Ammon's horn (tissue), 1 donor: ENCODE measurements at places on chromosomes 1 and 21.
A peak's percentile ranks its signal among the peaks of the same experiment; 100 is the strongest.

DNA sequence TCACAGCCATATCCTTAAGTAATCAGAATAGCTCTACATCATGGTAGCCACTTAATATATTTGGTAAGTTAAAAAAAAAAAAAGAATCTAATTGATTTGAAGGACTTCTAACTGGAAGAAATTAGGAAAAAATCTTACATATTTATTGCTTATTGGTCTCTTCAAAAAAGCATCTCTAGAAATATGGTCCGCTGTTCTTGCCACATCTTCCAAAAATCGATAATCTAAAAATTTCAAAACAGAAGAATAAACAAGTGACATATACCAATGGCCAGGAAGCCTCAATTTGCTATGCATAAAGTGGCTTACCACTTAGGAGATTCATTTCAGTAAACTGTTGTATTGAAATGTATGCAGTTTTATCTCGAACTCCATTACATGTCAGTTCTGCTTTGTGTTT is 2.3 kb downstream of the ZNHIT6 start:
- no peak for DNase-seq

DNA sequence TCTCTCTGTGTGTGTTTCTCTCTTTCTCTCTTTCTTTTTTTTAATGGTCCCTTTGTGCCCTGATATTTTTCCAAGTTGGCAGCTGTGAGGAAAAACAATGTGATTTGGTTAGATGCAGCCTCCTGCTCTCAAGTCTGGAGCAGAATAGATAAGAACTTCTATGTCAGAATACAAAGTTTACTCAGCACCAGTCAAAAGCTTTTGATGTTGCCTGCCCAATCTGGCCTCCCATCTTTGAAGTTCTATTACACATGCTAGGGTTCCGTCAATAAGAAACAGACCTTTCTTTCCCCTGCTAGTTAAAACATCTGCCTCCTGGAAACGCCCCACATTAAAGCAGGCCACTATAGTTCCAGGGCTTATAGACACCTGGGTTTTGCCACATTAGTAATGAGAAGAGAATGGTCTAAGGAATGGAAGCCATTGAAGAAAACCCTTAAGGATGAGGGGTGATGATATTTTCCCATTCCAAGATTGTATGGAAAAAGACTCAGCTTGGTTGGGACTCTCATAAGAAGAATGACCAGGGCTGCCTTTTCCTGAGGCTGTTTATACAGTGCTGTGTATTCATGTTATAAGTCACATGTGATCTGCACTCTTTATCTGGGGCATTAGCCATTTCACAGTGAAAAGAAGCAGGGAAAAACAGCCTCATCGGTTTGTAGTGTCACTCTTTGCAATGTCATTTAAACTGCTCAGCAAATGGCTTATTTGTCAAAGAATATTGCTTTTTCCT is 414.7 kb upstream of the PROX1 start:
- peak; percentile 7 for DNase-seq

DNA sequence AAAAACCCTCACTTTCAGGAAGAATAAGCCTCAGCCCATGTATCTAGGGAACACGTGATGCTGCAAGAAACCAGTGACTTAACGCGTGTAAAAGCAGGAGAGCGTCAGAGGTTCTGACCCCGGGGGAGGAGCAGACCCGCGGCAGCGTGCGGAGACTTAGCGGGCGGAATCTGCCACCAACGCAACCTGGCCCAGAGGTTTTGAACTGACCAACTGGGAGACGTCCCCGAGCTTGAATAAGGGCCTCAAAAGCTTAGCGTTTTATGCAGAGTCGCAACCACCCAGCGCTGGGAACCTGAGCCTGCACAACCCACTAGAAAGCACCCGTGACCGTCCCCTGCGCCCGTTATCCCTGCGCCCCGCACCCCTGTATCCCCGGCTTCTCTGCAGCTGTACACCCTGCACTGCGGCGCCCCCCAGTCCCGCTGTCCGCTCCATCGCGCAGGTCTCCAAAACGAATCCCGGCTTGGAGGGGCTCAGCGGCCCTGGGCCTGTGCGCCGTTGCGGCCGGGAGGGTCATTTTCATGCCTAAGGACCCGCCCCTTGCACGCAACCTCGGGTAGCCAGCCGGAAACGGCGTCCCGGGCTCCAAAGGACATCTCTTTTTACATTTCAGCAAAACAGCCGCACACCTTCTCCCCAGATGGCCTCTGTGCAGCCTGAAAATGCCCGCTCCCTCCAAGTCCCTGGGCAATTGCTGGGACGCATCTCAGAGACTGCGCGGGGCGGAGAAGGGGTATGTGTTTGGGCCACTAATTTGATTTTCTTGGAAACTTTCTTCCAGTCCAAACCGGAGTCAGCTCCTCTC is 29.4 kb upstream of the TRIM17 start:
- DNase-seq, result peak; percentile 64

GRCh38 chr1:92154934-92155333 is 62.8 kb upstream of the C1orf146 start:
- DNase-seq, result no peak

DNA sequence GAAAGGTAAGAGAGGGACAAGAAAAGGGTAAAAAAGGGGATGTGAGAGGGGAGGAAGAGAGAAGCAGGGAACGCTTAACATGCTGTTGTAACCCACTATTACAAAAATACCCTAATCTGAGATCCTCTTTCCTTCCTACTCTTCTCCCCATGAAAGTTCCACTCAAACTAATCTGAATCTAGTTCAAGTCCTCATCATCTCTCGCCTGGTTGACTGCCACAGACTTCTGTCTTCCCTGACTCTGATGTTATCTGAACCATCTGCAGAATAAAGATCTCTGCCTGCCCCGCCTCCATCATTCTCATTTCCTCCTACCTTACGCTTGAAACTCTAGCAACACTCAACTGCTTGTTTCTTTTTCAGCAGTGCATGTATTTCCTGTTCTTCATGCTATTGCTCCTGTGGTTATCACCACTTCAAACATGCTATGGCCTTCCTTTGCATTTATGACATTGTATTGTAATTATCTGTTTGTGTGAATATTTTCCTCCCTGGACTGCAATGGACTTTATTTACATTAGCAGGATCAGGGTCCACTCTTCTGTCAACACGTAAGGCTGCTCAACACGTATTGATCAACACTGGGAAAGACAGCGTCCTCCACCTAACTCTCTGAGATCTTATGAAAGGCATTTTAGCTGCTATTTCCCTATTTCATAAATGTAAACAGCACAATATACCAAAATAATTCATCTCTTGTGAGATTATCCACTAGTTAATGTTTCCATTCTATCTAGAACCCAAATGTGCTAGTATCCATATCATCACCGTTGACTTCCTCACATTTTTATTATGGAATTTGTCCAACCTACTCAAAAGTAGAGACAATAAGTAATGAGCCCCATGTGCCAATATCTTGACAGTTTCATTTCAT is 215.5 kb upstream of the USP25 start:
- peak; percentile 46 for DNase-seq

DNA sequence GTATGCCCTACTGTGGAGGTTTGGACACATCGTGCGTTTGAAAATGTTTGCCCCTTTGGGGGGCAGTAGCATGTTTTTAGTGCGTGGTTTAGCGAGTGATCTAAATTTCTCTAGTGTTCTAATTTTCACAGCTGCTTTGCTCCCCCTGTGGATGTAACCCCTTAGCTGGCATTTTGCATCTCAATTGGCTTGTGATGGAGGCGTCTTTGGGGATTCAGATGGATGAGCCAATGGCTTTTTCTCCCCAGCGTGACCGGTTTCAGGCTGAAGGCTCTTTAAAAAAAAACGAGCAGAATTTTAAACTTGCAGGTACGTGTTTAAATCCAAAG is 836 bp downstream of the CDC7 start:
- peak; percentile 37 for DNase-seq

- no peak for DNase-seq
Observed at GRCh38 chr1:244881552-244882280, 17.4 kb upstream of the HNRNPU start.

- DNase-seq, result peak; percentile 80
Observed at GRCh38 chr1:206479183-206480125, 9.2 kb downstream of the IKBKE start.

DNA sequence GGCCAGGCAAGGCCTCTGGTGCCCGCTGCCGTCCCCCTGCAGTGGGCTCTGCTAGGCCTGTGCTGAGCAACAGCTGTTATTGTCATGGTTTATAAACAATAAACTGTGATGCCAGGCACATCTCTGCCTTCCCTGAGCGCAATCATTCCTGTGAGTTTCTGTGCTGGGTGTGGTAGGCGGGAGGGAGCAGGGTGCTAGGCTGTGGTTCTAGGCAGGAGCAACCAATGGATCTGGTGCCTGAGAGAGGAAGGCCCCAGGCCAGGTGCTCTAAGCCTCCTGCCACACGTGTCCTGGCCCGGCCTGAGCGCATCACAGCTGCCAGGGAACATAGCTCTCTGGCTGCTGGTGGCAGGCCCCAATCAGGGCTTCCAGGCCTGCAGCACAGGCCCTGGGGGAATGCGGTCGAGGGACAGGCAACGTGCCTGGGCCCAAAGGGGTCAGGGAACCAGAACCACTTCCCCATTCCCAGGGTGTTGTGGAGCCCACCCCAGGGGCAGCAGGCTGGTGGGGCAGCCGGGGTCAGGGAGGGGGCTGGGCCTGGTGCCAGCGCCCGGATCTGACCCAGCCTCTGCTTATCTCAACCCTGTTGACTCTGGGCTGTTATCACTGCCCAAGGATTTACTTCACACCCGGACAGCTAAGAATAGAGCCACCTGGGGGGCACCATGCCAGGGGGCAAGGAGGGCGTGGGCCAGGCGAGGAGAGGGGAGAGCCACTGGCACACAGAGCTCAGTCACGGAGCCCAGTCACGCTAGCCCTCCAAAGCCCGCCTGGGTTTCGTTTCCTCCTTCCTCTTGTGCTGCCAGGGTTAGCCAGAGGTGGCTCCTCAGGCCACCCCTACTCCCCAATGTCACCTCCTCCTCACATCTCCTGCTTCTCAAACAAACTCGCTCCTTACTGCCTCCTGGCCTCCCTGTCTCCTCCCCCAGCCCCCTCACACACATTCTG is 11.5 kb downstream of the TRIM46 start:
- DNase-seq, result no peak

DNA sequence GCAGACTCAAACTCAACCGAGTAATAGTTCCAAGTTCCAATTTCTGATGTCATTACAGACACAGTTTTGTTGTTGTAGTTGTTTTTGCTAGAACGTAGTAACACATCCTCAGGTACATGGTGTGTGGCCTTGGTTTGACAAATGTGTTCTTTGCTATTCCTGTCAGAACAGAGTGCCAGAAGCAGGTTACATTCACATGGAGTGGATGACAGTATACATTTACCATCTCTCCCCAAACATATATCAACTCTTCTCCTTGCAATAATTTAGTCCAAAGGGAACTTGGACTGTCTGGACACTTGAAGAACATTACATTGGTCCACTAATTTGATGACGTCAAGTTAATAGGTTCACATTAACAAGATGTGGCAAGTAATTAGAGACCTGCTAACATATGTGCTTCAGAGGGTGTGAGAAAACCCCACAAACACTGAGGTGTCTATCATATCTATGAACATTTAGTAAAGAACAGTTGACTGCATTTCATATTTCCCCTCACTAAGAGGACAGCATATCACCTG is 44.6 kb upstream of the ZBTB18 start:
- DNase-seq, result no peak

DNA sequence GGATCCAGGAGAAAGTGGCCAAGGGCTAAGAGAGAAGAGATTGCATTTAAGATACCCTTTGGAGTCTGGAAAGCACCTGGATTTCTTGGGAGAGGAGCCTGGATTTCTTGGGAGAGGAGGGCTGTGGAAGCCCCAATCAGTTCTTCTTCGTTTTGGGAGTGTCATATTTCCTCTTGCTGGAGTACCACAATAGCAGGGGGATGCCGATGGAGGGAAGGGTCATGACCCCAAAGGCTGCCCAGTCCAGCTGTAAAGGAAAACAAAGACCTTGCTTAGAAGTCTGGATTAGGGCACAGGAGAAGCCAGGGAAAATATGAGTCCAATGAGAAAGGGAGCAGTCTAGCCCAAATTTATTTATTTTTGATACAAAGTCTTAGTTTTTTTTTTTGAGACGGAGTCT is 11.3 kb downstream of the SSR2 start:
- DNase-seq, result no peak

- no peak for DNase-seq
Observed at GRCh38 chr1:231279683-231280082, 38.7 kb downstream of the GNPAT start.

- DNase-seq, result no peak
Observed at GRCh38 chr1:22680726-22681125, 27.7 kb downstream of the C1QB start.

DNA sequence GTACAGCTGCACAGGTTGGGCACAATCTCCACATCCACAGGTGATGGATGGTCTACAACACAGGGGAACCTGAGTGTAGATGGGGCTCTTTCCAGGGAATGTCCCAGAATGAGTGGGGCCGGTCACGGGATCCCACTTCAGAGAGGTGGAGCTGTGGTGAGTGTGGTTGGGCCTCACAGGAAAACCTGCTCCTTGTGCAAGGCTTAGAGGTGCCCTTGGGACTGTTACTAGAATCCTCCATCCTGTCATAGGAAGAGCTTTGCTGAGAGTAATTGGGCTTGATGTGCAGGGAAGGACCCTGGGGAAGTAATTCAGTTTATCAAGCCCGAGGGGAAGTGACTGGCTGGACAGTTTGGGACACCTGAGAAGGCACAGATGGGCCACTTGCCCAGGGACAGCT is 137.9 kb downstream of the ZSCAN20 start:
- DNase-seq, result no peak

DNA sequence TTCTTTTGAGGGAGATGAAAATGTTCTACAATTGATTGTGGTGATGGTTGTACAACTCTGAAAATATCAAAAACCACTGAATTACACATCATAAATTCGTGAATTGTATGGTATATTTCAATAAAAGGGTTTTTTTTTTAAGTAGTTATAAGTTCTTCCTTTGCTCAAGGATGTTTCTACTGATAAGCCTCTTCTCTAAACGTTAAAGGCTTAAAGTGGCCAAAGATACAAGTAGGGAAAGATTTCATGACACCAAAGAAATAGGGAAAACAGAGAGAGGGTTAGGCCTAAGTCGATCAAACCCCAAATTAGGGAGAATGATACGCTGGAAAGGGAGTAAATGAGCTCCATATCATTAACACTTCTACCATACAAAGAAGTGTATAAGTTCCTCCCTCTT is 4.1 kb downstream of the KDM5B start:
- no peak for DNase-seq

- DNase-seq, result no peak
Observed at GRCh38 chr1:201795066-201795465, 33.9 kb upstream of the IPO9 start.

- DNase-seq, result no peak
Observed at GRCh38 chr1:184025242-184025675, 12.3 kb downstream of the COLGALT2 start.

DNA sequence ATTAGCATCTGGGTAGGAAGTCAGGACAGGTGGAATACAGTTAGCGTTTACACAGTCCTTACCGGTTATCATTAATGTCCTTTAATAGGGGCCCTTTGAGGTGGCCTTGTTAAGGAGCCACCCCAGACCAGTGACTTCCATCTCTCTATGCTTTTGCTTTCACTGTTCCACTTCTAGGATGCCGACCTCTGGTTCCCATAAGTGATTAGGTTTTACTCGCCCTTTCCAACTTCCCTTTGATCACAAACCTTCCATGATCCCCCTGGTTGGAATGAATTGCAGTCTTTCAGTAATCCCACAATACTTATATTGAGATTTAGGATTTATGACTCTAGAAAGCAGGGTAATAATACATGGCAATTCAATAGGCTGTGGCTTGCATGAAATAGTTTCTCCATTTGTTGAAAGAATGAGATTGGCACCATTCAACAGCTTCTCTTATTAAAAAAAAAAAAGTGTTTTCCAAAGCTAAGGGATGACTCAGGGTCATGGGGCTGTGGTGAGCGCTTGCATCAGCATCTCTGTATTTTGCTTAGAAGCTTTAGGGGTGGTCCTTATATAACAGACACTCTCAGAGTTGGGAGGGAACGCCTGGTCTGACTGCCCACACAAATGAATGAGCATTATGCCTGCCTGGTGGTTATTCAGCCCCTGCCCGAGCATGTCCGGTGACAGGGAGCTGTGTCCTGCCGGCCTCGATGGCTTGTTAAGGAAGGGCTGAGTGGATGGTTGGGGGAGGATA is 110.5 kb downstream of the CNIH3 start:
- DNase-seq, result no peak
